ENCODE measurements at places on chromosomes 2 and 18.

DNA sequence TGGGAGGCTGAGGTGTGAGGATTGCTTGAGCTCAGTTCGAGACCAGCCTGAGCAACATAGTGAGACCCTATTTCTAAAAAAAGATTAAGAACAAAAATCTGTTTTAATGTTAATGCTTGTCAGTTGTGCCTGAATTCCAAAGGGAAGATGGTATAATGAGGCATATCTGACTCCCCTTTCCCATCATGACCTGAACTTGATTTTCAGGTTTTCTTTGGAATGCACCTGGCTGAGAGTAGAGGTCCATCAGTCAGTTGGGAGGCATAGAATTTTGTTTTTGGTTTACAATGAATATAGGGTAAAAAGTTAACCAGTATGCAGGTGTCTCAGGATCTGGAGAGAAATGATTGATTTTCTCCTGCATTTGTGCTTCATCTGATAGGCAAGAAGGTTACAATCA lies 20.4 kb downstream of the RPIA start:
- peaks cover 2% of the 10 kb centered on the region for H3K36me3 ChIP-seq
- no peak overlapping the region for H3K4me3 ChIP-seq
- H3K4me1 ChIP-seq: no peaks in the 10 kb centered on the region
- no peak for DNase-seq
- H3K27me3 ChIP-seq: no peaks in the 10 kb centered on the region
- H3K27ac ChIP-seq: no peak overlapping the region

- H3K36me3 ChIP-seq: no peaks in the 10 kb centered on the region
- H3K27me3 ChIP-seq: no peaks in the 10 kb centered on the region
- peak overlapping the region; percentile 97 for H3K27ac ChIP-seq
- peak overlapping the region; percentile 81 for H3K4me3 ChIP-seq
Measured at GRCh38 chr2:43225093-43225787, 1.2 kb downstream of the ZFP36L2 start.

DNA sequence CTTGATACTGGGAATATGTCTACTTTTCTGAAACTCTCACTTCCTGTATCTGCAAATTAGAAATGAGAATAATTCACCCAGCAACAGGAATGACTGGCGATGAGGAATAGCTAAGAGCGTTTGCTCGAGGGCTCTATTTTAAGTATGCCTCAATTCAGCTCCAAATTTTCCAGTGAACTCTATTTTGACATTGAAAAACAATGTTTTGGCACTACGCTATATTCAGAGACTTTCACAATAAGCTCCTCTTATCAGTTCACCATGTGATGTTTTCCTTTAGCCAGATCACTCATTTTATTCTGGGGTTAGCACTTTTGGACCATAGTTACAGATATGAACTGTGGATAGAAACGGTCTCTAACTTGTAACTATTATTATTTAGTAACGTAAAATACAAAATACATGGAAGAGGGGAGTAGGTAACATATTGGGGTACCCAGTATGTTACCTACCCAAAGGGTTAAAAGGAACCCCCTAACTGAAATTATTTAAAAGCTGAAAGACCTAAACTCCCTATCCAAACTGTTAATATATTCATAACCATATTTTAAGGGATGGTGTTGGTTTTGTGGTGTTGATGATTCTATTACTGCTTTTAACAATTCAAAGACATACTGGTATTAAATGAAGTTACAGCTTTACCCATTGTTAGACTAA lies 28.1 kb downstream of the SLC40A1 start:
- H3K4me1 ChIP-seq: no peaks in the 10 kb centered on the region
- no peak overlapping the region for H3K27ac ChIP-seq
- no peak overlapping the region for H3K4me3 ChIP-seq
- H3K36me3 ChIP-seq: no peaks in the 10 kb centered on the region

DNA sequence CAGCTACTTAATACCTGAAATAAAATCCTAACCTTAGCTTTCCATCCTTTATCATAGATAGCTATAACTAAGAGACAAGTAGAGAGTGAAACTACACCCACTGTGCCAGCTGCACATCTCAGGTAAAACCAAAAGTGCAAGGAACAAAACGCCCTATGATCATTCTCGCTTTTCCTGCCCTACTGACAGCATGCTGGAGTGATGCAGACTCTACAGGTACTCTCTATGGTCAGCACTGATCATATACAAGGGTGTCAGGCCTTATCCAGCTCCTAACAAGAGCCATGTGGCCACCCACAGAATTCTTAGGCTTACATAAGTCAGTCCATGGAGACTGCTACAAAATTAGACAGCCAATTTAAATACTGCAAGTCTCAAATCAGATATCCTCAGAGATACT lies 45.6 kb downstream of the REV1 start:
- H3K4me1 ChIP-seq: peaks cover 3% of the 10 kb centered on the region
- no peak overlapping the region for H3K4me3 ChIP-seq
- DNase-seq: no peak
- peaks cover 18% of the 10 kb centered on the region for H3K36me3 ChIP-seq

DNA sequence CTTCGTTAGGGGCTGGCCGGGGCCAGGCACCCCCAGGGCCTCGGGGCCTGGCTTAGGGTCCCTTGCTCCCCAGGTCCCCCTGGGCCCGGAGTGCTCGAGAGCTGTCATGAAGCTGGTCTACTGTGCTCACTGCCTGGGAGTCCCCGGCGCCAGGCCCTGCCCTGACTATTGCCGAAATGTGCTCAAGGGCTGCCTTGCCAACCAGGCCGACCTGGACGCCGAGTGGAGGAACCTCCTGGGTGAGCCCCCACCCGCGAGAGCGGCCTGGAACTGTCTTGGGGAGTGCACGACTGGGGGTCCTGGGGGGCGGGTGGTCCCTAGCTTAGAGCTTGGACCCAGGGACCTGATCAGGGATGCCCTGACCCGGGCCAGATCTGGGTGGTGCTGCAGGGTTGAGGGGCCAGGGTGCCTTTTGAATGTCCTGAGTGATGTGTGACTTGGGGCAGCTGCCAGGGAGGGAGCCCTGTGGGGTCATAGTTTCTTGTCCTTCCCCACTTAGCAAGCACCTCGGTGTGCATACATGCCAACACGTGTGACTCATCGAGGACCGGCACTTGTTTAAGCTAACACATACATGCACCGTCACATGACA lies 27.9 kb downstream of the GPC1 start:
- H3K4me3 ChIP-seq: no peak overlapping the region
- no peaks in the 10 kb centered on the region for H3K27me3 ChIP-seq
- DNase-seq: no peak
- H3K36me3 ChIP-seq: no peaks in the 10 kb centered on the region
- H3K4me1 ChIP-seq: no peaks in the 10 kb centered on the region
- H3K27ac ChIP-seq: no peak overlapping the region

GRCh38 chr2:59585655-59586054 lies 967.8 kb downstream of the BCL11A start:
- H3K27me3 ChIP-seq: no peaks in the 10 kb centered on the region
- no peak for DNase-seq
- no peaks in the 10 kb centered on the region for H3K4me1 ChIP-seq
- H3K4me3 ChIP-seq: no peak overlapping the region

DNA sequence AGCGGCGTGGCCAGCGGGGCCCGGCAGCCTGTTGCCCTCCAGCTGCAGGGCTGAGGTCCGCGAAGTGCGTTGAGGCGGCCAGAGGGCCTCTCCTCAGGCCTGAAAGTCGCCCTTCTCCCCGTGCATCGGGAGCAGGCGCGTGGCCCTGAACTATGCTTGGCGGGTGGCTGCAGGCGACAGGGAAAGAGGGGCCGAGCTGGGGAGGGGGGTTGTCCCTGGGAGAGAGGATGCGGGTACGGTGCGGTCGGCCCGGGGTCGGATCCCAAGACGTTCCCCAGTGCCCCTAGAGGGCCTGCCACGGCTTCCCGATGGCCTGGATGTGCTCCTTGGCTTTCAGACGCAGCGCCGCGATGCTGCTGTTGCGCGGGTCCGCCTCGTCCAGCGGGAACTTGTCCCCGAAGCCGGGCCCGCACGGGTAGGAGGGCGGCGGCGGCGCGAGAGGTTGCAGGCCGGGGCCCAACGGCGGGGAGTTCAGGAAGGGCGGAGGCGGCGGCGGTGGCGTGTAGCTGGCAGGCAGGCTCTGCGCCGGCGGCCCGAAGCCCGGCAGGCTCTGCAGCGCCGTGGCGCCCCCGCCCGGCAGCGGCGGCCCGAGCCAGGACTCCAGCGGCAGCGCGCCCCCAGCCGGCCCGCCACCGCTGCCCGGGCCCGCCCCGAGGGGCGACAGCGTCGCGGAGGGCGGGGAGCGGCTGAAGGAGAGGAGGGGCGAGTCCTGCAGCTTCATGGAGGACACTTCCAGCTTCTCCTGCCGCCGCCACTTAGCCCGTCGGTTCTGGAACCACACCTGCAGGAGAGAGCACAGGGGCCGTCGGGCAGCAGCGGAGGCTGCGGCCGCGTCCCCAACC lies 4.3 kb downstream of the RAX start:
- no peak for DNase-seq
- H3K4me1 ChIP-seq: no peaks in the 10 kb centered on the region
- no peak overlapping the region for H3K27ac ChIP-seq
- H3K36me3 ChIP-seq: no peaks in the 10 kb centered on the region
- H3K4me3 ChIP-seq: no peak overlapping the region

GRCh38 chr18:59056706-59057492 lies 82.8 kb upstream of the SEC11C start:
- no peaks in the 10 kb centered on the region for H3K27me3 ChIP-seq
- DNase-seq: no peak
- no peaks in the 10 kb centered on the region for H3K4me1 ChIP-seq
- H3K4me3 ChIP-seq: no peak overlapping the region
- H3K27ac ChIP-seq: no peak overlapping the region

DNA sequence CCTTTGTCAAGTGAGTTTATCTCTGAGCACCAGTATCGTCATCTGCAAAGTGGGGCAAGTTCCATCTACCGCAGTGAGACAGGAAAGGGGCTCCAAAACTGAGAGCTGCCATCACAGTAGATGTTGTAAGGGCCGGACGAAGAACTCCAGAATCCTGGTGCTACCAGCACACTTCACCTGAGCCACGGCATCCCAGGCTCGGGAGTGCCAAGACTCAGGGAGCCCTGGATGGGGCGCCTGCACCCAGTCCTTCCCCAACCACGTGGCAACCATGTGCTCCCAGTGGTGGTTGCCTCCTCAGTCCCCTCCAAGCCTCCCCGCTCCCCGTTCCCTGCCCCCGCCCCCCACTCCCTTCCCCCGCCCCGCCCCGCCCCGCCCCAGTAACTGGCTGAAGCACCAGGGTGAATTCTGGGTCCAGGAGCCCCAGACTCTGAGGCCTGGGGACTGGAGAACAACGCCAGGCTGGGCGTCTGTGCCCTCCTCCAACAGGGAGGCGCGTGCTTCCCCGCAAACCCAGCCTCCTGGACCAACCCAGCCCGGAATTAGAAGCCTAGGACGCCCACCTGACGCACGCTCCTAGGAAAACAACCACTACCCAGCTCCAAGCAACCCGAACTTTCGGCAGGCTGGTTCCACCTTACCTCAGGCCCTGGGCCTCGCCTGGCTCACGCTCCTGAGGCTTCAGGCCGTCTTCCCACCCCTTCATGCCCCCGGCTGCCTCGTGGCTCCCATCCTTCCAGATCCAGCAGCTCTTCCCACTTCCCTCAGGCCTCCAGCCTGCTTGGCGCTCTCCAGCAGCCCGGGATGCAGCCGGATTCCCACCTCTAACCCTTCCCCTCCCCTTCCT lies 67.6 kb downstream of the LAMA3 start:
- no peak for DNase-seq
- H3K4me3 ChIP-seq: no peak overlapping the region
- H3K27ac ChIP-seq: no peak overlapping the region
- no peaks in the 10 kb centered on the region for H3K36me3 ChIP-seq

GRCh38 chr2:30678410-30679137 lies 128.7 kb downstream of the CAPN13 start:
- no peaks in the 10 kb centered on the region for H3K4me1 ChIP-seq
- no peaks in the 10 kb centered on the region for H3K27me3 ChIP-seq
- no peak overlapping the region for H3K4me3 ChIP-seq
- no peak for DNase-seq
- no peaks in the 10 kb centered on the region for H3K36me3 ChIP-seq
- no peak overlapping the region for H3K27ac ChIP-seq

- no peak overlapping the region for H3K4me3 ChIP-seq
- H3K27me3 ChIP-seq: no peaks in the 10 kb centered on the region
- no peaks in the 10 kb centered on the region for H3K36me3 ChIP-seq
- H3K27ac ChIP-seq: no peak overlapping the region
- DNase-seq: no peak
Measured at GRCh38 chr2:137250401-137250800, 485.1 kb downstream of the THSD7B start.
